ENCODE measurements at places on chromosomes 5 and 9.

DNA sequence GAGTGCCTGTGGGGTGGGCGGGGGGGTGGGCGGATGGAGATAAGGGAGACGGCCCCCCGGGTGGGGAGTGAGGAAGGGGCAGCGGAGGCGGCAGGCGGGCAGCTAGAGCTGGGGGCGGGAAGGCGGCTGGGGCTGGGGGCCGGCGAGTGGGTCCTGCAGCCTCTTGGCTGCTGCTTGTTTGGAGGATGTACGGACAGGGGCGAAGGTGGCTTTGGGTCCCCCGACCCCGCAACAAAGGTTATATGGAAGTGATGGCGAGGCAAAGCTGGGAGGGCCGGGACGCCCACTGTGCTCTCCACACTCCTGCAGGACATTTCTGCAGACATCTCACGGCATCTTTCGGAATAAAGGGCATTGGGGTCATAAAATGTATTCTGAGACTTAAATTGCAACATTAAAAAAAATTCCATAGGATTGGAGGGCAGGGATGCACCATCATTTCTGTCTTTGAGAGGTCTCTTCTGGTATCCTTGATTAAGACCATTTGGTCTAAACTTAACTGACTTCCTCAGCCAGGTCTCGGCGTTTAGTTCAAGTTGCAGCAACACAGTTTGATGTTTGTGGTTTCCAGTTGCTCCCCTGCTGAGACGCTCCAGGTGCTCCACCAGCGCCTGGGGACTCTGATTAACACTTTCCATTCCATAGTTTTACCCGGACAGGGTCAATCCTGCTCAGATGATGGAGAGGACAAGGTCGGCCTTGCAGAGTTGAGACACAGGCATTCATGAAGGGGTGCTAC is 101.6 kb upstream of the SSBP2 start:
- DNase-seq = no peak

DNA sequence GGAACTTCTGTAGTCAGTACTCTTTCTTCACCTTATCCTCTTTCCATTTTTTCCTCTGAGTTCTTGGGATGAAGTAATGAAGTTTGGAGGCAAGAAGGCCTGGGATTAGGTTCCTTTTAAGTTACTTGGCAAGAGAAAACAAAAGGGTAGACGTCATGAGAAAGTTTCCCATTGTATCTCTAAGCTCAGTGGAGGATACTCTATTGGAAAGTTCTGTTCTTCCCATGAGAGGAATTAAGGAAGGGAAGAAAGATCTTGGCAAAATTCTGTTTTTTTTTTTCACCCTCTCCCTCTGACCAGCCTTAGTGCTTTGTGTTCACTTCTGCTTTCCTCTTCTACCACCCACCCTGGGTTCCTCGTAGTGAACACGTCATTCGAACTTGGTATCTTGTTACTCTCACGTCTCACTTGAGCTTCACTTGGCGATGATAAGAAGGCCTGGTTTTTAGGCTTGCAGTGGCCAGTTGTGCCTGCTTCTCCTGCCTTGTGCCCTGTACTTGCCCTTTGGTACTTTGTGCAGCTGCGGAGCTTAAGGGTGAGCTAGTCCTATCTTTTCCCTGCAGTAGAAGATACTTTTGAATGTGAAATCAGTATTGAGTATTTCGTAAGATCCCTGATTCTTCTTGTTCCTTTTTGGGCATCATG is 67.0 kb downstream of the ARHGAP26 start:
- DNase-seq = no peak

DNA sequence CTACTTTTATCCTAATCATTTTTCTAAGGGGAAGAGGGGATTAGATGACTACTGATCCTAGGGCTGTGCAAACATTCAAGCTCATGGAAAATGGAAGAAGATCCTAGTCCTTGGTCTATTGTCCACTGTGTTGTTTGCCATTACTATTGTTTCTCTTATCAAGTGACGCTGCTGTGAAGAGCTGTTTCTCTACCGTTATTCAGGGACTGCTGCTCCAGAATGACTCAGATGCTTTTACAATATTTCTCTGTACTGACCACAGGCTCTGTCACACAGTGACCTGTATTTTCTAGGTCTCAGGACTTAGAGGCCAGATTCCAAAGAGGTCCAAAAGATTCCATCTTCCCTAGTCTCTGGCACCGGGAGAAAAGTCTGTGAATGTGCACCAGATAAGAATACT is 159.5 kb upstream of the CHD1 start:
- DNase-seq = no peak

DNA sequence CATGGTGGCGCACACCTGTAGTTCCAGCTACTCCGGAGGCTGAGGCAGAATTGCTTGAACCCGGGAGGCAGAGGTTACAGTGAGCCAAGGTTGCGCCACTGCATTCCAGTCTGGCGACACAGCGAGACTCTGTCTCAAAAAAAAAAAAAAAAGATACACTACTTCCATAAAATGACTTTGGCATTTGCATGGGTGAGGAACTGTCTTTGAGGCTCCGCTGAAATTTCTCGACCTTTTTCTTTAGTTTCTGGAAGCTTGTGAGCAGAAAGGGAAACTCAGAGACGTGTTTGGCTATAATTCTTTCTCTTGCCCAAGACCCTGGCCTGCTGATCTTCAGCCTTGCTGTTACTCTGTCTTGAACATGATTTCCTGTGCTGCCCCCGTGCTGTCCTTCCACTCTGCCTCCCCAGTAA is 37.3 kb downstream of the SPIN1 start:
- no peak for DNase-seq

GRCh38 chr9:112502175-112502946 is 15.7 kb downstream of the KIAA1958 start:
- no peak for DNase-seq

- DNase-seq = no peak
These were observed 182.9 kb downstream of the AOPEP start for GRCh38 chr9:94909250-94909894.

DNA sequence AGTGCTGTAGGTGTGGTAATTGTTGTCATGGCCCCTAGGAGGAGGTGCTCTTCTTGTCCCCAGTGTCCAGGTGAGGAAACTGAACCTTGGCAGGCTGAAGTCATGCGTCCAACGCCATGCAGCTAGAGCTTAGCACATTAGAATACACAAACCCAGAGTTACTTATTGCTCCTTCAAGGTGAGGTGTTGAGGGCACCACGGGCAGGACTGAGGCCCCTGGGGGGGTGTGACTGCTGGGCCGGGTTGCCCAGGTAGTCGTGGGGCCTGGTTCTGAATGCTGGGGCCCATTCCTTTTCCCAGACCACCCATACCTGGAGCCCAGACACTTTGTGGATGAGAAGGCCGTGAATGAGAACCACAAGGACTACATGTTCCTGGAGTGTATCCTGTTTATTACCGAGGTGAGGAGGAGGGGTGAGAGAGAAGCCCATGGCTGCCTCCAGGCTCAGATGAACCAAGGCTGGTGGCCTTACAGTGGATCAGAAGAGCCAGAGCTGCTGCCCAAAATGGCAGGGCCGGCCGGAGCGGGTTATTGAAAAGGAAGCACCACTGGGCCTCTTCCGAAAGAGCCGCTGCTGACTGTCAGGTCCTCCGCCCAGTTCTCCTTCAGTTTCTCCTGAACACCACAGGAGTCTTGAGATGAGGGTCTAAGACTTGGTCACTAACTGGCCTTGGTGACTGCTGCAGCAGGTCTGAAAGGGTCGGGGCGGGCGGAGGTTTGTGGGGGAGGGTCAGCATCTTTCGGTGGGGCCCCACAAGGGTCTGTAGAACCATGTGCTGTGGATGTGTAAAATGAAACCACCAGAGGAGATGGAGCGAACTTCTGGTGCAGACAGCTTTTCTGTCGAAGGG is 26.3 kb downstream of the PTPA start:
- DNase-seq = no peak

GRCh38 chr5:59421986-59422941 is 471.3 kb downstream of the PDE4D start:
- DNase-seq = no peak

DNA sequence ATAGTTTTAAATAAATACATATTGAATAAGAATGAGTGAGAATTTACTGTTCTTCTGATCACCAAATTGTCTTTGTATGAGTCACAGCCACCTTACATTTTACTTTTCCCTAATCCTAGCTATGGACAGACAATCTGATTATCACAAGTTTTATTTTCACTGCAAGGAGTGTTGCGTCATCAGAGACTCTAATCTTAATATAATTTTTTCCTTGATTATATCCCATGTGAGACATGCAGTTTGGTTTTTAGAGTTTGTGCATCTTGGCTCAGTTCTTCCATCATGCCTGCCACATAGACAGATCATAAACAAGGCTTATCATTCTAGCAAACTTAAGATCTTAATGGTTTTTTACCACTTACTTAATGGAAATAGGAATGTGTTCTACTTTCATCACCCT is 478.5 kb upstream of the CDH18 start:
- no peak for DNase-seq

- no peak for DNase-seq
These were observed 243.9 kb upstream of the SMARCA2 start for GRCh38 chr9:1771094-1771789.

DNA sequence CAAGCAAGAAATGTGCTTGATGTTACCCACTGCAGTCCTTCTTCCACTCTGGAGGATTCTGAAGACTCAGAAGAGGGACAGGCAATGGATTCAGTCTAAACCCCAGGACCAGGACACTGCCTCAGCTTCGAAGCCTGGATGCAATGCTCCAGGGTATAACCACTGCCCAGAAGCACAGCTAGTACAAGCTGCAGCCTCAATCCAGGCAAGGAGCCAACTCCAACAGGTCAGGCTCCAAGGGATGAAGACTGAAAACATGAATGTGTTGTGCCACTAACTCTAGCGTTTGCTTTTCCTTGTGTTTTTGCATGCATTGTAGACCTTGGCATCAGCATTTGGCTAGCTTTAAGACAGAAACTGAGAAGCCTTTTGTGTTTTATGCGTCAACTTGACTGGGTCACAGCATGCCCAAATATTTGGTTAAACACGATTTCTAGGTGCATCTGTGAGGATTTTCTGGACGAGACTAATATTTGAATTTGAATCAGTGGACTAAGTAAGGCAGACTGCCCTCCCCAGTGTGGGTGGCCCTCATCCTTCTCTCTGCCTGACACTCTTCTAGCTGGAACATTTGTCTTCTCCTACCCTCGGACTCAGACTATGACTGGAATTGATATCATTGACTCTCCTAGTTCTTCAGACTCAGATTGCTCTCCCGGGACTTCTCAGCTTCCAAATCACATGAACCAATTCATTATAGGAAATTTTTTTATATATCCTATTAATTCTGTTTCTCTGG is 20.5 kb upstream of the GPX3 start:
- no peak for DNase-seq

- no peak for DNase-seq
These were observed 35.2 kb downstream of the RLN2 start for GRCh38 chr9:5269249-5269715.

- no peak for DNase-seq
These were observed 467.8 kb downstream of the TMEM232 start for GRCh38 chr5:110258460-110259216.

- DNase-seq = no peak
These were observed 9.8 kb downstream of the LURAP1L start for GRCh38 chr9:12784461-12785259.

DNA sequence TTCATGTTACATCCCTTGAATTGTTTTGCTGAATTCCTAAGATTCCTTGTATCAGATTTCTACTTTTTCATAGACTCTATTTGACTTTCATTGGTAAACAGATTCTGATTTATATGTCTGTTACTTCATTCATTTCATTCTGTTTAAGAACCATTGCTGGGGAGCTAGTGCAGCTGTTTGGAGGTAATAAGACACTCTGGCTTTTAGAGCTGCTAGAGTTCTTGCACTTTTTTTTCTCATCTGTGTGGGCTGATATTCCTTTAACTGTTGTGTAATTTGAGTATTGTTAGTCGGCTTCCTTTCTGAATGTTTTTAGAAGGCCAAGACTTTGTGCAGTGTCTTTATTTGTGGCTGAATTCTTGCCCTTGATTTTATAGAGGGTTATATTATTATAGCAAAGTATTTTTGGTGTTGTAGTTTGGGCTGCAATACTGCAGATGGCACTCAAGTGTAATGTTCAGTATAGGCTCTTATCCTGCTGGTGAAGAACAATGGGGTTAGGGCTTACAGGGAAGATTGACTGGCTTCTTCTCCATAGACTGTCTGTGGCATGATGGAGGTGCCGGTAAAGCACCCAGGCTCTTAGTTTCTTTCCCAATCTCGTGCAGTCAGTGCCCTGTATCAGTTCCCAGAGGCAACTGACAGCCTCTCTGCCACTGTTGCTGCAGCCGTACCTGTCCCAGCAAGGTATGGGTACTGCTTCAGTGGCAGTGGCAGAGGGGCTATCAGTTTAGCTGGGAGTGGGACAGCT is 162.2 kb downstream of the OXCT1 start:
- DNase-seq = no peak

GRCh38 chr5:132388244-132389050 is 18.9 kb downstream of the SLC22A5 start:
- DNase-seq = no peak

- peak; percentile 57 for DNase-seq
These were observed 3.7 kb upstream of the STXBP1 start for GRCh38 chr9:127608104-127608966.

GRCh38 chr5:90802474-90803317 is 244.1 kb downstream of the ADGRV1 start:
- DNase-seq = no peak

GRCh38 chr5:133728475-133728874 is 116.1 kb upstream of the FSTL4 start:
- no peak for DNase-seq

DNA sequence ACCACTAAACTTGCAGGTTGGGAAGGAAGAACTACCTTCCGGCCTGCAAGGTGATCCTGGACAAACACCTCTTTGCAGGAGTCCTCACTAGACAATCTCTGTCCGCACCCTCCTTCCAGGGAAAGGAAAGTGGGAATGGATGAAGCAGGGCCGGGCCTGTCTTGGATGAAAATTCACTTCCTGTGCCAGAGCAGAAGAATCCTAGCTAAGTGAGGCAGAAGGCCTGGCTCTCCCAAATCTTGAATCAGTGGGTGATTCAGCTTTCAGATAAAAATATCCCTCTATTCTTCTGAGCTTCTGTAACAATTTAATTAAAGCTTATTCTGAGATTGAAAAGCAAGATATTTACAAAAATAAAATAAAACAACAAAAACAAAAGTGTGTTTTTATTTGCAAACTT is 281.9 kb upstream of the TLE4 start:
- no peak for DNase-seq

DNA sequence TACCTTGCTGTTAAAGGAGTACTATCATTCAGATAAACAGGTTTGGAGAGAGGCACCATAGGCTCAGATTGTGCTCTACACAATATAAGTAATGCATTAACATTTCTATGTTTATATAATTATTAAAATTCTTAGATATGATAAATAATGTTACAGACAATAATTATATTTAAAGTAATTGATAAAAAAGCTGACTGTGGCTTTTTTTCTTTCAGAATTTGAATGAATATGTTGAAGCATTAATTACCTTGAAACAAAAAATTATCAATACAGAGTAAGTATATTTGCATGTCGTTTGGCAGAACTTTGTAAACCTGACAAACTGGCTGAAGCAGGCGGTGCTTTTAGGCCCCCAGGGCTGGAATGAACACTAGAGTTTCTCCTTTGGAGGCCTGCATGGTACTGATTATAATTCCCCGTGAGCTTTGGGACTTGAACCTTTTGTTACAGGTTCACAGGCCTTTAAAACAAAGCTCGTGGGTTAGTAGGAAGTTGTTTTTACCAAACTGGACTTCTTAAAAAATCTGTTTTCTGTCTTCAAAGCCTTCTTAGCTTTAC is 13.8 kb downstream of the ICE1 start:
- DNase-seq = no peak

- DNase-seq = no peak
These were observed 300.1 kb downstream of the NNT start for GRCh38 chr5:43903129-43903528.

- DNase-seq = no peak
These were observed 66.9 kb downstream of the SEMA4D start for GRCh38 chr9:89430995-89431394.

Measured in stimulated activated CD4-positive, alpha-beta T cell treated with anti-CD3 and anti-CD28 coated beads, TNF-alpha, amount 100 ng/mL, for 1 hour (primary cell).